EL (cell line): ENCODE measurements at places on chromosomes 4 and X.

DNA sequence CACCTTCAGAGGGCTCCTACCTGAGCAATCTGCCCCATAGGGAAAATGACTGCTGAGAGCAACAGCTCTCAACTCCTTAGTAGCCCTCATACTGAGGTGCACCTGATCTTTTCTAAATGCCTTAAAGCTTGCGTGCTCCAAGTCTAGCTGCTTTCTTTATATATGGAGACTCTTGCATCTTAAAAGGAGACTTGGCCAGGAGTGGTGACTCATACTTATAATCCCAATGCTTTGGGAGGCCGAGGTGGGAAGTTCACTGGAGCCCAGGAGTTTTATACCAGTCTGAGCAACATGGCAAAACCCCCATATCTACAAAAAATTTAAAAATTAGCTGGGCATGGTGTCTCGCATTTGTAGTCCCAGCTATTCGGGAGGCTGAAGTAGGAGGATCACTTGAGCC is 78.1 kb upstream of the TRIM2 start:
- no peak for DNase-seq

- no peak for DNase-seq
Observed at GRCh38 chrX:91122151-91122694, 312.4 kb upstream of the PABPC5 start.

DNA sequence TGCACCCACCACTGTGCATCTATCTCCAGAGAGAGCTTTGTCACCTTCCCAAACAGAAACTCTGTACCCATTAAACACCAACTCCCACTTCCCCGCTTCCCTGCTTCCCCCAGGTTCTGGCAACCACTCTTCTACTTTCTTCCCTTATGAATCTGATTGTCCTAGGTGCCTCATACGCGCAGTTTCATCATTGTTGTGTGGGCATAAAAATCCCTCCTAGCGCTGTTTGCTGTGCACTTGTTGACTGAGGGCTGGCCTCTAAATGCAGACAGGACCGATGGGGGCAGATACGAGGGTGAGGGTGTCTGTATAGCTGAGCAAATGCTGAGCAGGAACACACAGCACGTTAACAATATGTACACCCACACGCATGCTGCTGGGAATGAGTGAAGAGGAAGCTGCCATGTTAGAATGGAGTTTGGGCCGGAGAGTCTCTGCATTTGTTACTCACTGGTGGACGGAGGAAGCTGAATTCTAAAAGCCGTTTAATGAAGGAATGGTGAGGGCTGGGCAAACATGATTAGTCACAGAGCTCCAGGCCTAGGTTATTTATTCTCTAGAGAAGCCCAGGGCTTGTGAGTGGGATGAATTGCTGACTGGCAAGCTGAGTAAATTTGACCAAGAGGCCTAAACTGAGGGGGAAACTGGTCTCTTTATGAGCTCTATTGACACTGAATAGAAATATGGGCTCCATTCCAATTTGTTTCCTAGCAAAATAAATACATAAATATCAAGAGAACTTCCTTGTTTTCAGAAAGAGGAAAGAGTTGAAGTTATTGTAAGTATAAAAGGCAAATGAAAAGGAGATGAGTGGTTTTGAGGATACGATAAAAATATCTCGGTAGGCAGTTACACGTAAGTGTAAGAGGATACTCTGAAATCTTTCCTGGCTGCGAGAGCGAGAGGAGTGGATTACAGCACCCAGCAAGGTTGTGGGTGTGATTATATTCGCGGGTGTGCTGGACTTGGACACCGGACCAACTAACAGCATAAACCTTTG is 95.9 kb upstream of the RPS6KA3 start:
- DNase-seq = peak; percentile 58

DNA sequence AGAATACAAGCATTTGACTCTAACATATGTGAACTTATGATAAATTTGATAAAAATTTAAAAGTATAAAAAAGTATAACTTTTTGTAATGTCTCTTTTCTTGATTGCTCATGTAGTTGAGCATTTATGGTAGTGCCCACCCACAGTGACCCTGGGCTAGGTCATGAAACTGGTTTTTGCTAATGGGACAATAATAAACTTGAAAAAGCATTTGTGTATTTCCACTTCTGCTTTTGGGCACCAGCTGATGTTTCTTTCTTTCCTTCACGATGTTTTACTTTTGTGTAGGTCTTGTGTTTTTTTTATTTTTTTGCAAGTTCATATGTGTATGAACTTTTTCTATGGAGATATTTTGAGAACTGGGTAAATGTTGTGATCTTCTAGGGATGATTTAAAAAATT is 313.1 kb downstream of the CBLL2 start:
- no peak for DNase-seq

DNA sequence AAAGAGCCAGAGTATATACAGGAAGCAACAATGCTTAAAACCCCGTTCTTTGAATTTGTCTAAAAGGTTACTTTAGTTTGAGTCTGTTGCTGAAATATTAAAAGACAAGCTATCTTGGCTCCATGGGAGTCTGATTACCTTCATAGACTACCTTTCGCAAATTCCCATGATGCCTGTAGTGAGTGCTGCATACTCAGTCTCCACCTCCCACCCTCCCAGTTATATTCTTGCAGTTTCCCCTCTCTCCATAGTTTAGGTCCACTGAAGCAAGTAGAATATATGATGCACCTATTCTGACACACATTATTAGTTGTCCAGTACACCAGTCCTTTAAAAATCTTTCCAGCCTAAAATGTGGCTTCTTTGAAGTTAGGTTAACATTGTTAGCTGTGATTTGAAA is 2.4 kb downstream of the CNKSR2 start:
- no peak for DNase-seq

- no peak for DNase-seq
Observed at GRCh38 chrX:133563705-133564104, 148.4 kb upstream of the GPC4 start.

DNA sequence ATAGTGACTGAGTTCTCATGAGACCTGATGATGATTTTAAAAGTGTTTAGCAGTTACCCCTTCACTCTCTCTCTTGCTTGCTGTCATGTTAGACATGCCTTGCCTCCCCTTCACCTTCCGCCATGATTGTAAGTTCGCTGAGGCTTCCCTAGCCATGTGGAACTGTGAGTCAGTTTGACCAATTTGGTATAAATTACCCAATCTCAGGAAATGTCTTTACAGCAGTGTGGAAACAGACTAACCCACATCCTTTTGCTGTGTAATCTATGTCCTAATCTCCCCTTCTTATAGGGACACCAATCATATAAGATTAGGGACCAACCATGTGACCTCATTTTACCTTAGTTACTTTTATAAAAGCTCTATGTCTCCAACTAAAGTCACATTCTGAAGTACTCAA is 677.8 kb downstream of the ADGRL3 start:
- DNase-seq = no peak

DNA sequence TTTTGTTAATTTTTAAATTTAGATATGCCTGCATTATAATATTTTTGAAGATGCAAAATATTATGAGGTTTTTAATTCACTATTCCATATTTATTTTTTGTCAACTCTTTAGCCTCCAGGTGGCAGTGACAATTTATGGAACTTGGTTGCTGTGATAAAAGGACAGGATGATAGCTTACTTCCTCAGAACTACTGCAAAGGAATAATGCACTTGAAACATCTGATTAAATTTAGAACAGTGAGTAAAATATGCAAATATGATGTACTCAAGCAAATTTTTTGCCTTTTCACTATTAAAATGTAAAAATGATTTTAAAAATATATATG is 45.1 kb downstream of the SPATA4 start:
- peak; percentile 32 for DNase-seq

GRCh38 chr4:163611784-163612445 is 117.4 kb downstream of the TMA16 start:
- no peak for DNase-seq

DNA sequence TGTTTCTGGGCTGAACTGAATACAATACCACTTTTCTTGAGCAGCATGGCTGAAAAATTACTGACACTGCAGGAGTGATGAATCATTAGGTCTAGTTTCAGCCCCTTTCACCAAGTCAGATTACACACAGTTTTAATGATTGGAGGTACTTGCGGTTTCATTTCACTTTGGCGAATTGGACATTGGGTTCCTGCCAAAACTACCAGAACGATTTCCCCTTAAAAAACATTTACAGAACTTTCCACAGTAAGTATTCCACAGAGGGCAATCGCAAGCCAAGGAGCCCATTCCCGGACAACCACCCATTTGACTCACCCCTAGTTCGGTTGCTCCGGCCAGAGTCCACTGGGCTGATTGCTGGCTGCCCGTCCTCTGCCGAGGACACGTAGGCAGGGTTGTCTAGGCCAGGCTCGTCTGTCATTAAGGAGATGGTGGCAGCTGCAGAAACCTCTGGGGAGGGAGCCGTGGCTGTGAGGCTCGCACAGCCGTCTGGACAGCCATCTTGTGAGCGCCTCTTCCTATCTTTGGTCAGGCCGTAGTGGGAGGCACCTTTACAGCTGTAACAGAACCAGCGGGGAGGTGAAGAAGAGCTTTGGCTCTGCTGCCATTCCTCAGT is 83.5 kb downstream of the LNX1 start:
- no peak for DNase-seq

GRCh38 chrX:47232197-47232802 is 509 bp upstream of the USP11 start:
- no peak for DNase-seq

DNA sequence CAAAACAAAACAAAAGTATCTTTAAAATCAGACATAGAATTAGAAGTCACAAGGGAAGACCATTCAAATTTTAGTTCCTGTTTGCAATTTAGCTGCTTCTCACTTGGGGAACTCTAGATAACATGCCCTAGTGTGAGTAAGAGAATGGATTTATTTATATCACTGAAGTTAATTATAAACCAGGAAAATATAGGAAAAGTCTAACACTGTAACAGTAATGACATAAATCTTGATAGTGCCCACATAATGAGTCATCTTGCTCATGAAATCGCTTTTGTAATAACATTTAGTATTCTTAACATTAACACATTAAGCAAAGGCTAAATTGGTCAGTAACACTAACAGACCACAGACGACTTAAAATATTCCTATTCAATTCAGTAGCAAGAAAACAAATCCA is 710.7 kb downstream of the STPG2 start:
- DNase-seq = no peak

DNA sequence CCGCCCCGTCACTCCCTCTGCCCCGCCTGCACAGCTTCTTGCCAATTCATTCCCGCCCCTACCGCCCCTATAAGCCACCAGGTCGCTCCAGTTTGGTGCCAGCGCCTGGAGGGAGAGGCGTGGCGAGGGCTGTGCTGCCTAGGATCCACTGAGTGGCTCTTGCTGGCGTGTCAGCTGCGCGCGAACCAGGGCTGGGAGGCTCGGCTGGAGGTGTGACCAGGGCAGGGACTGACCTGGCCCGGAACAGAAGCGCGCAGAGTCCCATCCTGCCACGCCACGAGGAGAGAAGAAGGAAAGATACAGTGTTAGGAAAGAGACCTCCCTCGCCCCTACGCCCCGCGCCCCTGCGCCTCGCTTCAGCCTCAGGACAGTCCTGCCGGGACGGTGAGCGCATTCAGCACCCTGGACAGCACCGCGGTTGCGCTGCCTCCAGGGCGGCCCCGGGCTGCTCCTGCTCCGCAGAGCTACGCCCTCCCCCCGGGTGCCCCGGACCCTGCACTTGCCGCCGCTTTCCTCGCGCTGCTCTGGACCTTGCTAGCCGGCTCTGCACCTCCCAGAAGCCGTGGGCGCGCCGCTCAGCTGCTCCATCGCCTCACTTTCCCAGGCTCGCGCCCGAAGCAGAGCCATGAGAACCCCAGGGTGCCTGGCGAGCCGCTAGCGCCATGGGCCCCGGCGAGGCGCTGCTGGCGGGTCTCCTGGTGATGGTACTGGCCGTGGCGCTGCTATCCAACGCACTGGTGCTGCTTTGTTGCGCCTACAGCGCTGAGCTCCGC is at the start of gene GPR78:
TSS of gene GPR78 (plus strand) at position 72 of the 773 bp plus-strand sequence. CDS start at position 663, 591 bp downstream.
- peak; percentile 49 for DNase-seq

- DNase-seq = peak; percentile 8
Observed at GRCh38 chrX:14779580-14779979, 93.3 kb downstream of the FANCB start.
